HTR-8/SVneo (cell line): ENCODE measurements at places on chromosomes 6 and 20.

- no peak for DNase-seq
Measured at GRCh38 chr6:150622941-150623874, 23.5 kb downstream of the PLEKHG1 start.

GRCh38 chr6:12748815-12749521, 32.4 kb downstream of the PHACTR1 start:
- DNase-seq: no peak

DNA sequence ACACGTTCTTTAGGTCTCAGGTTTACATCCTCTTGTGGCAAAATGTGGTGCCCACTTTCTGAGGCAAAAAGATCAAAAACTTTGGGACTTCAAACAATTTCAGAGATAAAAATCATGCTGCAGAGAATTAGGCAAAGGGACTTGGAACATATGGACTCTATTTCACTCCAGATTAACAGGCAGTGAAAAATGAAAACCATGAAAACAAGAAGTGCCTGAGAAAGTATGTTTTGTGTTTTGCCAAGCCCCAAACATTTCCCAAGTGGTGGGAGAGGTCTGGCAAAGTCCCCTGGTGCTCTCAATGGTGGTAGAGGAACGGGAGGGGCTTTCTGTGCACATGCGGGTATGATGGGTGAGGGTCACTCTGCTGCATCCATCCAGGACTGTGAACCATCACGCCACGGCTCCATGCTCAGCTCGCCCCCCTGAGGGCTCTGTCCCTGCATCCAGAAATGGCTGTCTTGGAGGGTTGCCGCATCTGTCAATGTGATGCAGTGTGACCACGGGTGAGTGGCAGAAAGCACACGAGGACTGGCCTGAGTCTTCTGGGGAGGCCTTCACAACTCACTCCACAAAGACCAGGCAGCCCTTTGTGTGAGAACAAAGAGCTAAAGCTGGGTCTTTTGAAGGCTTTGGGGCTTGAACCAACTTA, 43.2 kb upstream of the TBC1D7 start:
- no peak for DNase-seq

DNA sequence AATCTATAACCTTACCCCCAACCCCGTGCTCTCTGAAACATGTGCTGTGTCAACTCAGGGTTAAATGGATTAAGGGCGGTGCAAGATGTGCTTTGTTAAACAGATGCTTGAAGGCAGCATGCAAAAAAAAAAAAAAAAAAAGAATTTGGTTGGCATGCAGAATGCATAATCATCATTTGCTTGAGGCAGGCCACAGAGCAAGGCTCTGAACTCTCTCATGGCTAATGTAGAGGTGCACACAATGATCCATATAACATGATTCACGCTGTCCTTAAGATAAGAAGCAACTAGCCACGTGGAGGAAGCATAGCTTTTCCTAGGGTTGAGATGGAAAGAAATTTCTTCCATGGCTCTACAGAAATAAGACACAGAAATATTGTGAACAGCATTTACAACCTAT, 27.6 kb upstream of the RPN2 start:
- DNase-seq: no peak

- no peak for DNase-seq
Measured at GRCh38 chr6:161443848-161444247, 170.0 kb upstream of the AGPAT4 start.

- DNase-seq: no peak
Measured at GRCh38 chr6:142952614-142953013, 7.6 kb upstream of the HIVEP2 start.

DNA sequence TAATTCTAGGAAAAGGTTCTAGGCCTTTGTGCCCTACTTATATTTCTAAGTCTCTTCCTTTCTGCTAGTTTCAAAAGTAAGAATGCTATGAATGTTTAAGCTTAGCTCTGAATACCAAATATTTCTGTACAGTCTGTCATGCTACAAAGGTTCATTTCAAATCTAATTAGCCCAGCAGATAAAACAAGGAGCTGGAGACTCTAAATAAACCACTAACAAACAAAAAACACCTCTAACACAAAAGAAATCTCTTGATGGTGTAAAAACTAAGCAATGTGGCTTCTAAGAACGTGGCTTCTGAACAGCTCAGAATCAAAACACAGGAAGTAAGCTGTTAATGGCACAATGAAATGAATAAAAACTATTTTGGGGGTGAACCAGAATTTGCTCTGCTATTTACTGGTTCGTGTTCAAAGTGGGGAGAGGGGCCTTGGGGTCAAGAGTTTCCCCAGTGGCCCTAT, 198.3 kb downstream of the BCAS1 start:
- no peak for DNase-seq

DNA sequence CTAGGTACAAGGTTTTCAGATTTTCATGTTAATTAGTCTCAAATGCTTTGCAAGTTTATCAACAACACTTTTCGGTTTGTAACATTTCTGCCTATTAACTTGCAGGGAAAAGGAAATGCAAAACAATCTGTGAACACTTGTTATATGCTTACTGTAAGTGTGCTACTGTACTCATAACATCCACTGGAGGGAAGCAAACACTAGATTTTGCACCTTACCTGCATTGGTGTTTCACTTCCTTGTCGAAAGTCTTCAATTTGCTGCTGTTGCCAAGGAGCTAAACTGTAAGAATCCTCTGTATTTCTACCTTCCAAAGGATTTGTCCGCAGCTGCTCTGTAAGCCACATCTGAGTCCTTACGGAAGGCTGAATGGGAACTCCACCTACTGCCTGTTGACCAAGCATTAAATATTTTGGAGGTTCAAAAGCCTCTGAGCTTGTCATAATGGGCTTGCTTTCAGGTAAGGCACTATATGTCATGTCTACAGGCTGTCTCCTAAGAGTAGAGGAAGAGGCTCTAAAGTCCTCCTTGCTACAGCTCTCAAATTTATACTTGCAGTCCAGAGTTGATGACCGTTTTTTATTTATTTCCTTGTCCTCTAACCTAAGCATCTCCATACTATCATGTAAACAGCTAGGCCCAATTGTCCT, 17.3 kb downstream of the PLN start:
- DNase-seq: peak; percentile 20

DNA sequence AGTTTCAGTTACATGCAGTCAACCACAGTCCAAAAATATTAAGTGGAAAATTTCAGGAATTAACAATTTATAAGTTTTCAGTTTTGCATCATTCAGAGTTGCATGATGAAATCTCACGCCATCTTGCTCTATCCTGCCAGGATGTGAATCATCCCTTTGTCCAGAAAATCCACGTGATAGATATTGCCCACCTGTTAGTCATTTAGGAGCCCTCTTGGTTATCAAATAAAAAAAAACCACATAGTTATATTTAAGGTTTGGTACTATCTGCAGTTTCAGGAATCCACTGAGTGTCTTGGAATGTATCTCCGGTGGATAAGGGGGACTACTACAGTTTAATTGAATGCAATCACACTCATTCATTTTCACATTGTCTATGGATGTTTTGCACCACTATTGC, 1249.0 kb upstream of the CITED2 start:
- DNase-seq: peak; percentile 12

- no peak for DNase-seq
Measured at GRCh38 chr20:61909821-61910220, 155.9 kb downstream of the TAF4 start.

DNA sequence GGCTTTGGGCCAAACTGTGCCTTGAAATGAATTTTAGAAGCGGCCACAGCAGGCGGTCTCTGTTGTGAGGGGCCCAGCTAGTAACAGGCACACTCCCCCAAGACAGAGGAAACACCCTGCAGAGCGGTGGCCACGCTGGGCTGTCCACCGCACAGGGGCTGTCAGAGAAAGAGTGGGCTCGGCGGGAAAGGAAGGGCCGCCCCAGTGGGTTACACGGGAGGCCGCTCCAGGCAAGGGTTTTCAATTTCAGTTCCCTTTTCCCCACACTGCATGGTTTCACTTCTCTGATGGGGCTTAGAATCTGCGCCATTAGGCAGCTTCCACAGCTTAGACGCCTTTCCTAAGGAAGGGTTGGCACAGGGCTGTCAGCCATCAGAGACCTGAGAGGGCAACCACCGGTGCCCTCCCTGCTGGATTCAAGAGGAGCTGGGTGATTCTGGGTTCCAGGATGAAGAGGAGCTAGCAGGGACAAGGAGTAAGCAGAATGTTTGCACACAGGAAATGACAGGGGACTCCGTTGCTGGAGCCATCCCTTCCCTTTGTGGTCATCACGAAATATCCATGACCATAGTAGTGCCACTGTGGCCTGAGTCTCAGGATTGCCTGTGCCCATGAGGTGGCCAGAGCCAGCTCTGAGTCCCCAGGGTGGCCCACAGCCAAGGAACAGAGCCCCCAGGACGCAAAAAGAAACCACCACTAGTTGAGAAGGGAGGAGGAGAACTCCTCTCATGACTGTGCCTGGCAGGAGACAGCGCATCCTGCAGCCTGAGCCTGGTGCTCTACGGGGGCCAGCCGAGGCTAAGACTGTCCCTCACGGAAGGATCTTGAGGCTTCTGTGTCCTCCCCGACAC, 282.7 kb downstream of the NRN1 start:
- DNase-seq: no peak

- DNase-seq: peak; percentile 80
Measured at GRCh38 chr20:17835240-17835933, 133.2 kb downstream of the SNX5 start.

- no peak for DNase-seq
Measured at GRCh38 chr6:114588726-114589125, 245.9 kb upstream of the HS3ST5 start.

GRCh38 chr6:124557873-124558272, 404.4 kb upstream of the RNF217 start:
- DNase-seq: no peak

DNA sequence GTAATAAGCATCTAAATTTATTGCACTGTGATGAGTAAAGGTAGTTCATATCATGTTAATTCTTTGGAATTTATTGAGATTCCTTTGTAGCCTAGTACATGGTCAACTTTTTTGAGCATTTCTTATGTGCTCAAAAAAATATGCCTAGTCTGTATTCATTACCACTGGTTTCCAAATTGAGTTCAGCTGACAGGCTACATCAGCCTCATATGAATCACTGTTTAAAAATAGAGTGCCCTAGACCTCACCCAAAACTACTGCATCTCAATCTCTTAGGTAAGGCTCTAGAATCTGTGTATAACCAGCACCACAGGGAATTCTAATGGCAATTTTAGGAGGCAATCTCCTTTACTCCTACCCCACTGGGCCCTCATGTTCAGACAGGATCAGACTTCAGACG, 16.7 kb upstream of the FOXF2 start:
- no peak for DNase-seq

GRCh38 chr20:36499723-36500501, 41.4 kb upstream of the MYL9 start:
- peak; percentile 85 for DNase-seq

DNA sequence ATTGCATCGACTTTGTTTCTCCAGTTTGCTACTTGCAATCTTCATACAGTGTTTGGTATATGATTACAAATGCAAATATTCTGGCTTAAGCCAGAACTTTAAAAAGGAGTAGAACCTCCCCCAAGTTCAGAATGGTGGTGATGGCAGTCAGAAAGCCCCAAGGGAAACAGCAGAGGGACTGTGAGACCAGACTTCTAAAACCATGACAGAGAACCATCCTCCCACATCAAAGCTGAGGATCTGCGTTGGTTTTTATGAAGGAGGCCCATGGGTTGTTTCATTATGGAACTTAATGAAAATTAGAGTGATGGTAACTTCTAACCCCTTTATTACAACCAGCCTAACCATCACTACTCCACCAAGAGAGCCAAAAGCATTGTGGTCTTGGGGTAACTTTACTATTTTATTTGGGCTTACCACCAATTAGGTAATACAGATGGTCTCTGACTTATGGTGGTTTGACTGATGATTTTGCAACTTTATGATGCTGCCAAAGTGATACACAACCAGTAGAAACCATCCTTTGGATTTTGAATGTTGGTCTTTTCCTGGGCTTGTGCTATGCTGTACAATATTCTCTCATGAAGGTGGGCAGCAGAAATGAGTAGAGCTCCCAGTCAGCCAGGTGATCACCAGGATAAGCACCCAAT, 10.9 kb upstream of the MRS2 start:
- DNase-seq: no peak

- DNase-seq: no peak
Measured at GRCh38 chr20:24049081-24049480, 60.5 kb upstream of the GGTLC1 start.

- DNase-seq: no peak
Measured at GRCh38 chr6:150394053-150394898, 25.5 kb downstream of the IYD start.

GRCh38 chr6:41555326-41556300, 9.4 kb downstream of the FOXP4 start:
- no peak for DNase-seq

DNA sequence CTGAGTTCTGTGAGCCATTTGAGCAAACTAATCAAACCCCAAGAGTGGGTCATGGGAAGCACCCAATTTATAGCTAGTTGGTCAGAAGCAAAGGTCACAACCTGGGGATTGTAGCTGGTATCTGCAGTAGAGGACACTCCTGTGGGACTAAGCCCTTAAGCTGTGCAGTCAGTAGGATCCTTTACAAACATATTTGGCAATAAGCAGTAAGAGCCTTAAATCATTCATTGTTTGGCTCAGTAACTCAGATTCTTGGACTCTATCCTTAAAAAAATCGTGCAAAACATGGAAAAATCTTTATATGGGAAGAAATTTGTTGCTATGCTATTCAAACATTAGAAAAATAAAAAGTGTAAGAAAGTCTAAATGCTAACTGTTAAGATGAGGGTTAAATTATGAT, 29.9 kb downstream of the FRK start:
- no peak for DNase-seq

- no peak for DNase-seq
Measured at GRCh38 chr20:45919542-45920399, 7.8 kb upstream of the PLTP start.

- peak; percentile 71 for DNase-seq
Measured at GRCh38 chr6:32154514-32155161, 697 bp downstream of the PPT2 start.

DNA sequence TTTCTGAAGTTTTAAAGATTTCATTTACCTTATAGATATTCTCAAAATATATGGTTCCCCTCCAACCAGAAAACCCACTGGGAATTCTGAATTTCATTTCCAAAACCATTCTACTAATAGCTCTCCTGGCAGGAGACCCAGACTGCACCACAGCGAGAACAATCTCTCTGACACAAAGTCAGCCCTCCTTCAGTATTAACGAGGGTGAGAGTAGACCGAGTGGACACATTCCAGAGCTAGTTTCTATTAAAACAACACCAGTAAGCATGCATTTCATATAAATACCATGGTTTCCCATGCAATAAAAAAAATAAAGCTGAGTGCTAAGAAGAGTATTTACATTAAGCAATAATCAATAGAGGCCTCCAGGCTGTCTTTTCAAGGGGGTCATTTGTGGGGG, 899.6 kb upstream of the SLC35B3 start:
- DNase-seq: no peak
